ENCODE measurements at places on chromosomes 5 and 9.
A peak's percentile ranks its signal among the peaks of the same experiment; 100 is the strongest.

DNA sequence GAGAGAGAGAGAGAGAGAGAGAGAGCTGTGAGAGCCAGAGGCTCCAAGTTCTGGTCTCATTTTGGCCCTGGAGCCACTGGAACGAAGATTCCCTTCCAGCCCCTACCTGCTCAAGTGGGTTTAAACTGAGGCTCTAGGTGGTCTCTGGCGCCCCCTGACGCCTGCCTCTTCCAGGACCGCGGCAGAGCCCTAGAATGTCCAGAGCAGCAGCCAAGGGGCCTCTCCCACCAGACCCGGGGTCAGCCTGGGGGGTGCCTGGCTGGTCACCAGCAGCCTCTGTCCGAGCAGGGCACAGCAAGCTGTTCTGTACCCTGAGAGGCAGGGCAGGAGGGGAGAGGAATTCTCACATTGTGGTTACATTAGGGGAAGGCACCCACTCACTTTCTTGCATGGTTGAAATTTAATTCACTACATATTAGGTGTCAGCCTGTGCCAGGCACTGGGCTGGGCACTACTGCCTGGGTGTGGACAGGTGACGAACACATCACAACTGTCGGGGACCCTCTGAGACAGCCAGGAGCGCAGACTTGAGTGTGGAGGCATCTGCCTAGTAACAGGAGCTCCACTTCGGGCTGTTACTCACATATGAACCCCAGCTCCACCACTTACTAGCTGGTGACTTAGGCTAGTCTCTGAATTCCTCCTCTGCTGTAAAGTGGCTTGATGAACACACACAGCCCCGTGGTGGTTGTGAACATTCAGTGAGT, 44.5 kb downstream of the AMBP start:
- peak; percentile 57 for DNase-seq

GRCh38 chr9:116285320-116285719, 131.7 kb downstream of the PAPPA start:
- no peak for DNase-seq

DNA sequence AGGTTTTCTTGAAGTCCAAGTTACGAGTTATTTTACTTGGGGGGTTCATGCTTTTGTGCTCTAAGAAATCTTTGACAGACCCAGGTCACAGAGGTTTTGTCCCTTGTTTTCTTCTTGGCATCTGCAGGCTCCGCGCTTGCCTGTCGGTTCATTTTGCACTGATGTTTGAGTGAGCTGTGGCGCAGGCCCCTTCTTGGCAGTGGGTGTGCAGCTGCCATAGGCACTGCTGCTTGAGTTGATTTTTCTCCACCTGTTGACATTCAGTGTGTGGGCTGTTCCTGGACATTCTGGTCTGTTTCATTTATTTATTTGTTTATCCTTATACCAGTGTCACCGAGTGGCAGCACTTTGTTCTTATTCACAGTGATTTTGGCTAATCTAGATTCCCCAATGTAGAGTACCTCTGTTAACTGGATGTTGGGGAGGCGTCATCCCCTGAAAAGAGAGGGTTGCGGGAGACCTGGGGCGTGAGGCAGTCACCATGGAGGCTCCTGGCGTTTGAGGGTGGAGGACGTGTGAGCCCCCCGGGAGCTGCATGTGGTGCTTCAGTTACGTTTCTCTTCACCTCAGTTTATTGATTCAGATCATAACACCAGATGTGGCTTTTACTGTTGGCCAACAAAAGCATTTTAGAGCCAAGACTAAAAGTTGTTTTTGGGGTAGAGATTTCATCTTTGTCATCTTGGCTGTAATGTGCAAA, 121.4 kb upstream of the CACNA1B start:
- no peak for DNase-seq

- DNase-seq = peak; percentile 77
Observed at GRCh38 chr9:136488247-136489214, 5.7 kb upstream of the SEC16A start.

DNA sequence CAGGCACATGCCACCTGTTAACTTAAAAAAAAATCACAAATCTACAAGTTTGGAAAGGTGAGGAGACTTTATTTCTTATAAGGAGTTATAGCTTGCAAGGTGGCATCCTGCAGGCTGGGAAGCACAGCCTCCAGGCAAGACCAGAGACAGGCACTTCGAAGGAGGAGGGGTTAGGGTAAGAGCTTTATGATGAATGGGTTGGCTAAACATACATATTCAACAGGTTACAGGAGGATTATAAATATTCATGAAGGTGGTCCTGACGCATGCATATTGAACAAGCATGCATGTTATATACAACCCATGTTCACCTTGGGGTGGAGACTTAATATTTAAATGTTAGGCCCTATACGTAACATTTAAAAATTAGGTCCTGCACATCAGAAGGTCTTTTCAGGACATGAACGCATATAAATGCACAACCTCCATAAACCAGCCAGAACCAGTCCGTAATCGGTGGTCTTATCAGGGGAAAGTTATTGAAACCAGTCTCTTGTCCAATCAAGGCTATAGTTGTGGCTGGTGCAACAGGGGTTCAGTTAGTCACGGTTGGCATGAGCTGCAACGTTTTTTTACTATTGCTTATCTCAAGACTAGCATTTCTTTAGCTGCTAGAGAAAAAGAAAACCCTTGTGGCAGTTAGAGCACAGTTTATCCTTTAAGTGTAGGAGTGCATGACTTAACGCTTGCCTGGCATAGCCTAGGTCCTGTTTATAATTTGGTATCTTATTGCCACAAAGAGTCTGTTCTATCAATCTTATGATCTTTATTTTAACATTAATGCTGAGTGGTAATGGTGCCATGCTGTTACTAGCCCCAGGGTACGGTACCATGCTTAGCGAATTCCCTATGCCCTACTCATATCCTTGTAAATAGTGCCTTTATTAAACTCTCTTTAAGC, 72.7 kb downstream of the C9orf57 start:
- DNase-seq = no peak

GRCh38 chr9:107733523-107733894, 243.9 kb upstream of the KLF4 start:
- DNase-seq = no peak

- no peak for DNase-seq
Observed at GRCh38 chr5:119022017-119022745, 33.8 kb upstream of the DTWD2 start.

- no peak for DNase-seq
Observed at GRCh38 chr5:172943906-172944305, 15.3 kb upstream of the RPL26L1 start.

- DNase-seq = peak; percentile 37
Observed at GRCh38 chr5:178115814-178116142, 2.4 kb downstream of the N4BP3 start.

DNA sequence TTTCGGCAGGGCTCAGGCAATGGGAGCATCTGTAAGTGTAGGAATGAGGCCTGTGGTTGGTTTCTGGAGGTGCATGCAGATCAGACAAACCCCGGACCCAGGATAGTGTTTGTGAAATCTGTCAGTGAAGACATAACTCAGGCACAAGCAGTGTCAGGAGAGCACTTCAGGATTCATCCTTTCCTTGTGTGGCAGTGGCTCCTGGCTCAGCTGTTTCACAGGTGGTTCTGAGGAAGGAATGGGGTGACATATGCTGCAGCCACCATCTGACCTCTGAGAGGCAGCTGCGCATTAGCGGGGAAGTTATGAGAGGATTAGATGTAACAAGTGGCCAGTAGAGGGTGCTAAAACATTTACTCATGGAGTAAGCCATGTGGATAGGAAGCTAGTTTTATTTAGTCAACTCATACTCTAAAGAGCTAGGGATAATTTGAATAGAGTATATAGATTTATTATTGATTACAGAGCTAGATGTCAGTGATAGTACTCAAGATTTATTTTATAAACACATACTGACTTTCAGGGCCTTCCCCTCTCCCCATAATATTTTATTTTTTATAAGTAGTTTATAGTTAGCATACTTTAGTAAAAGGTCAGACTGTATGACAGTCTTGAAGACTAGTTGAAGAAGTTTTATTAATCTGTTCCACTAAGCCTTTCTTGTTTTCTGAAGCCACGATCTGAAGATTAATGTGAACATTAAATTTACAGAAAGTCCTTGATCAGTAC, 28.4 kb downstream of the NNT start:
- DNase-seq = peak; percentile 59

DNA sequence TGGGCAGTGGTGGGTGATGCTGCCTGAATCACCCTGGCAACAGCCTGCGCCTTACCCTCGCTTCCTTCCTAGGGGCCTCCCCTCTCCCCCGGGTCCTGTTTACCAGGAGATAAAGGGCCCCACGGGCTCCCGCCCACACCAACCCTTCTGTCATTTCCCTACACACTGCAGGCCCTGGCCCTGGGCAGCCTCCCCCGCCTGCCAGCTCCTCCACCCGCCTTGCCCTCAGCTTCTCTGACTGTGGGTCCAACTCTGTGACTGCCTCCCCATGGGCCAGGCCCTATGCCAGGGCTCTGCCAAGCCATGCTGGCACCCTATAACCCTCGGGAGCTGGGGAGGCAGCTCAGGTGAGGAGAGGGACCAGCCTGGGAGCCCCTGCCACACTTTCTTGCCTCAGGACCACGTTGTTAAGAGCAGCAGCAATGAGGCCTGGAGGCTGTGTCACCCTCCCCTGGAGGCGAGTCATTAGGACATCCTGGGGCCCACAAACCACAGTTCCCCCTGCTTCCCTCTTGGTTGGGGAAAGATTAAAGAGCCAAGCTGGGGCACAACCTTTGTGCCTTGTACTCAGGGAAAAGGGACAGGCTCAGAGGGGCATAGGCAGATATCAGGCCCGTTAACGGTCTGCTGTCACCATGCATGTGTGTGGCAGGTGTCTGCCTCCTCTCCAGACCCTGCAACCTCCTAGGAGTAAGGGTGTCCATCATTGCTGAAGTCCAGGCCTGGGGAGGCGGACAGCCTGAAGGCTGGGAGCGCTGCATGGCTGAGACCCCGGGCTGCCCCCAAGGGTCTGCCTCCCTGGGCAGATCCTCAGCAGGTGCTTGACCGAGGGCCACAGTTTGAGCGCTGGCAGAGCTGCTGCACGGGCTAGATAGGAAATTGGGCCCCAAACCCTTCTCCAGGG, 2.8 kb downstream of the MGAT4B start:
- no peak for DNase-seq

DNA sequence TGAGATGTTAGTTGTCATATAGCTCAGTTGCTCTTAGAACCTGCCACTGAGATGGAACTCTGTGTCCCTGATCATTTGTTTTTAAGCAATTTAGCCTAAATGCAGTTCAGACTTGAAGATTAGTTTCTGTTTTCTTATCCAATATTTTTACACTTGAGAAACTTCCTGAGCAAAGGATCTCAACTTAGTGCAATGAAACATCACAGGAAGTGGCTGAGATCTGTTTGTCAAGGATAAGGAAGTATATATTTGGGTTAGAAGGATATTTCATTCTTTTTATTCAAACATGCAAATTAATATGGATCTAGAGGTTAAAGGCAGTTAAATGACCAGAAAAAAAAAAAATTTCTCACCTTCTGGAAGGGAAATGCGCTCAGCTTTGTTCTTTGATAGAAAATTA, 19.7 kb upstream of the F2R start:
- no peak for DNase-seq

GRCh38 chr9:37369671-37370070, 52.8 kb upstream of the GRHPR start:
- DNase-seq = no peak
